ENCODE measurements at places on chromosomes 2 and 18.

- no peak for DNase-seq
These were observed 72.7 kb upstream of the CHRNA1 start for GRCh38 chr2:174836995-174837390.

DNA sequence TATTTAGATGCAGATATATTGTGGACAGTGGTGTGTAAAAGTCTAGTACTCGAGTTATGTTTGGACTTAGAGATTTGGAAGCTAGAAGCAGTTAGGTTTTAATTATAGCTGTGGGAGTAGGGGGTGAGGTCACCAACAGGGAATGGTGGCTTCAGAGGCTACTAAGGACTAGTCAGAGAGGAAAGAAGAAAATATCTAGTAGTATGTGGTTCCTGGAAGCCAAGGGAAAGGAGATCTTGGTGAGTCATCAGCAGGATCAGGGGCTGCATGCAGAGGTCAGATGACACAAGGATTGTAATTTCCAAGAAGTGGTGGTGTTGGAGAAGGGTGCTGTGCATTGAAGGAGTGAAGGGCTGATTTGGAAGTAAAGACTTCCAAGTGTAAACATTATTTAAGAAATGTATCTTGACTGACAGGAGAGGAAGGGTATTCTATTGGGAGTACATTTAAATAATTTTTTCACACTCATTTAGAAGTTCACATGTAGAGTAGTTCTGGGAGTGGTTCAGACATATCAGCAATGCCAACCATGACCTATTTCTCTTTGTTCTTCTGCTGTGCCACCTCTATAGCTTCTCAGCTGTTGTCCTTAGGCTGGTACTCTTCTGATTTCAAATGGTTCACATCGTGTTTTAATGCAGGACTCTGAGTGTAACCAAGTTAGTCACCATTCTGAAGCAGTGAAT, 59.1 kb downstream of the ACSL3 start:
- no peak for DNase-seq

DNA sequence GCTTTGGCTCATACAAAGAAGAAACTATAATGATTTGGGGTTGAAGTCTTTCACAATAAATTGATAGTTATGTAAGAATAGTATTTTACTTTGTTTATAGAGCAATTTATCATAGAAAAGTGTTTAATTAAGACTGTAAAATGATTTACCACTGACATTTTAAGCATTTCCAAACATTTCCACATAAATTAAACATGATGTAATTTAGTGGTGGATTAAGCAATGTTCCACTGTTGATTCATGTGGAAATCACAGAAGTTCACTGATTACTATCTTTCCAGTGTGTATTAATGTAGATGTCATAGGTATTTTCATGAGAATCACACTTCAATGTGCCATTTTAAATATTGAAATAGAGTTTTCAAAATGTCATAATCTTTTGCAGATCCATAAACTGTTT, 40.1 kb upstream of the GRB14 start:
- DNase-seq = no peak

- DNase-seq = no peak
These were observed 284.7 kb downstream of the IRS1 start for GRCh38 chr2:226514895-226515294.

DNA sequence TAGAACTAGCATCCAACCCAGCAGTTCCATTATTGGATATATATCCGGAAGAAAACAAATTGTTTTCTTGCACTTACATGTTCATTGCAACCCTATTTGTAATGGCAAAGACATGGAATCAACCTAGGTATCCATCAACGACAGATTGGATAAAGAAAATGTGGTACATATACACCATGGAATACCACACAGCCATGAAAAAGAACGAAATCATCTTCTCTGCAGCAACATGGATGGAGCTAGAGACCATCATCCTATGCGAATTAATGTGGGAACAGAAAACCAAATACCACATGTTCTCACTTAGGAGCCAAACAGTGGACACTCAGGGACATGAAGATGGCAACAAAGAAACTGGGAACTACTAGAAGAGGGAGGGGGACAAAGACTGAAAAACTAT, 352.7 kb downstream of the CDH2 start:
- no peak for DNase-seq

- no peak for DNase-seq
These were observed 257.9 kb downstream of the THSD7B start for GRCh38 chr2:137023205-137023604.

DNA sequence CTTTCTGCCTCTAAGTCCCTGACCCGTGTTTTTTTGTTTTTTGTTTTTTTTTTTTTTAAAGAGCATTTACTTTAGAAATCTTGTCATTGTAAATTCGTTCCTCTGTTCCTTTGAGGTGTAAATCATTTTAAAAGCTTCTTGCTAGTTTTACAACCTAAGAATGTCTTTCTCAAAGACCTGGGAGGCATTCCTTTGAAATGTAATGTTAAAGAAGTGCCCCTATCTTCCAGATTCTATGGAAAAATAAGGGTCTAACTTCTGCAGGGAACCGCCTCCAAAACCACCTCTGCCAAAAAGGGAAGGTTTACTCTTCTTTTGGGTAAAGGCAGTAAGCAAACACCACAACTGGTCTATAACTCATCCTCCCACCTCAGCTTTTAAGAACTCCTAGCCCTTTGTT, 259.6 kb upstream of the ZNF804A start:
- DNase-seq = no peak

GRCh38 chr2:172588931-172589330, 33.0 kb downstream of the PDK1 start:
- no peak for DNase-seq

- no peak for DNase-seq
These were observed 62.2 kb downstream of the KCNE4 start for GRCh38 chr2:223114170-223114569.

GRCh38 chr2:60735496-60736250, 20.4 kb upstream of the PAPOLG start:
- peak; percentile 40 for DNase-seq

GRCh38 chr2:239363946-239364637, 36.7 kb downstream of the HDAC4 start:
- DNase-seq = no peak

DNA sequence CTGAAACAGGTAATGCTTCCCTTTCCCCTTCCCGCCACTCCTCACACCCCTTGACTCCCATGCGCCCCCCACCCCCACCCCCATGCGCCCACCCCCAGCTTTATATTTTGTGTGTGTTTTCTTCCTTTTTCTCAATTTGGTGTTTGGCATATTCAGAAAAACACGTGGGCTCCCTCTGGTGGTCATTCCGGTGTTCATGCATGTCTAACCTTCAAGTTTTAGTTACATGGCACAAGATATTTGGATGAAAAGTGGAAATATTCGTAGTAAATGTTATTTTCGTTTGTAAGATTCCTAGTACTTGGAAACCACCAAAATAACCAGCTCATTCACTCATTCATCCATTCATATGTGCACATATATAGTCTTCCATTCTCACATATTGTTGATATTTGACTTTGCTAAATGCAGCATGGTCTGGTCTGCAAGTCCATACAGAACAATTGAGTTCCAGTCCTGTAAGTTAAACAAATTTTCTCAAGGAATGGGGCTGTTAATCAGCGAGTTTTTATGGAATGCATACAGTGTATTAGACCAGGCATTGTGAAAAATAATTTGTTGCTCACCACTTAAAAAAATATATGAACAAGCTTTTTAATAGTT, 143.6 kb upstream of the MAP3K20 start:
- peak; percentile 75 for DNase-seq

DNA sequence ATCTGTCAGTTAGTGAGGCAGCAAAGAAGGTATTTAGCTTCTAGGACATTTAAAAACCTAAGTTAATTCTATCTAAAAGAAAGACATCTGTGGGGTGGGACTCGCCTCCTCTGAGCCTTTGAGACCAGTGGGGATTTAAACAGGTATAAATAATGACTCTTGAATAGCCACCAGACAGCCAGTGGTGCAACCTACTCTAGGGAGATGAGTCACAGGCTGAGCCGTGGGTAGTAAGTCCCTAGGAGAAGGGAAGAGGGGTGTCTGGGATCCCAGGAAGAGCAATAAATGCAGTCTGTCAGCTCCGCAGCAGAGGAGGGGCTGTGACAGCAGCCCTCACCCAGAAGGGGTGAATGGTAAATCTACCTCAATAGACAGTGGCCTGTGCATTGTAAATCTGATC, 43.1 kb upstream of the GALNT3 start:
- DNase-seq = no peak

Data from mesothelial cell of epicardium (in vitro differentiated cells).